ENCODE measurements at places on chromosomes 7 and 10. TPM values are rescaled to one million over a fixed set of nuclear protein-coding genes. Genes with fewer than 3 reads are reported as not detected.

GRCh38 chr10:123139521-123140163, 3.9 kb downstream of the HMX3 start:
- no peak for DNase-seq

DNA sequence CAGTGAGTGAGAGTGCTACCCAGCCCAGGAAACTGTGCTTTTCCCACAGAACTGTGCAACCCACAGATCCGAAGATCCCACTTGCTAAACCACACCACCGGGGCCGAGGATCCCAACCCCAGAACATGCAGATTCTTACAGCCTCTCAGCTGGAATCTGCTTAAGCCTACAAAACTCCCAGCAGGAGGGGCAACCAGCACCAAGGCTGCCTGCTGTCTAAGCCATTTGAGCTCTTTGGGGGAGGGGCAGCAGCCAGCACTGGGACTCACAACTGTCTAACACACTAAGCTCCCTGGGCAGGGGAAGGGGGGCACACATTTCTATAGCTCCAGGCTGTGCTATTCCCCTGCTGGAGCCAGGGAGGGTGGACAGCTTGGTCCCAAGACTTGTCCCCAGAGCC, 529.9 kb downstream of the XPNPEP1 start:
- no peak for DNase-seq

- DNase-seq, result no peak
These were observed 186.4 kb downstream of the PDE1C start for GRCh38 chr7:31883761-31884164.

LIPJ gene
- not detected for total RNA-seq

LDB3 gene
- total RNA-seq, result 1.5 TPM
